ENCODE measurements at places on chromosomes 5 and 9.

DNA sequence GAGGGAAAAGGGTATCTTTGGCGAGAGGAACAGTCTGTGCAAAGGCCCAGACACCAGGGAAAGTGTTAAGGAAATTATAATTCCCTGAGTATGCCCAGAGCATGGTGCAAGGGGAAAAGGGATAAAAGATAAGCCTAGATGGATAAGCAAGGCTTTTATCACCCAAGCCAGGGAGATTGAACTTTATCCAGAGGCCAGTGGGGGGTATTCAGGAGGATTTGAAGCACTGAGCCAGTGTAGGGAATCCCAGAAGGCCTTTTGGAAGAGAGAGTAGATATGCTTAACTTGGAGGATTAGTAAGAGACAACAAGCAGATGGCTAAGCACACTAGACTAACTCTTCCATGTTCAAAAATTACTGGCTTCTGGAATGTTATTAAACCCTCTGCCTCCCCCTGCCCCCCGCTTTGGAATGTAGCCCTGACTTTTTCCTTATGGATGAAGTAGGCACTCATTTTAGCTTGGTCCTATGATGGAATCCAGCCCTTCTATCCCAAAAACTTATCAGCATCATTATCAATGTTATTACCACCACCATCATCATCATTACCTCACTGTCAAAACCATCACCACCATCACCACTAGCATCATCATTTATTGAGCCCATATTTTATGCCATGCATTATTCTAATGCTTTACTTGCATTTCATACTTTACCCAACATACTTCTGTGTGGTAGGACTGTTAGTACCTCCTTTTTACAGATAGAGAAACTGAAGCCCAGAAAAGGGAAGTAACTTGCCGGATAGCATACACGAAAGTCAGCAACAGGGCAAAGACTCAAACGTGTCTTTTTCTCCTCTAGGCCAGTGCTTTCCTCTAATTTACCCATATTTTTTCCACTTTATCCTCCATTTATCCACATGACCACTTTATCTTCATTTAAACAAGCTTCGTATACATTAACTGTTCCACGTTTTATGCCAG lies 237.0 kb downstream of the PAPPA start:
- DNase-seq = no peak

DNA sequence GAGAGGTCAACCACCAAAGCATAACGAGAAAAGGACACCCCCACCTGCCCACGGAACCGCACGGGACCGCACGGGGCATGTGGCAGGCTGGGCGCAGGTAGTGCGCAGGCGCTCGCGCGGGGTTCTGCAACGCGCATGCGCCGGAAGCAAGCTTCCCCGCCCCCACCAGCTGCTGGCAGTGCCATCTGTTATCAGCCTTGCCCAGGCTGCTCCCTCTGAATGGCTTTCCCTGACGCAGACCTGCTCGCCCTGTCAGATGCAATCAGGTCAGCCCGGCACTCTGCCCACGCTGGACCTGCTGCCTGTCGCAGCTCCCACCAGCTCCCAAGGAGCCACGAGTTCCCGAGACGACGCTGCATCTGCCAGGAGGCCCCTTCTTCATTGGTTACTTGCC lies 22.8 kb downstream of the PTCH1 start:
- no peak for DNase-seq

DNA sequence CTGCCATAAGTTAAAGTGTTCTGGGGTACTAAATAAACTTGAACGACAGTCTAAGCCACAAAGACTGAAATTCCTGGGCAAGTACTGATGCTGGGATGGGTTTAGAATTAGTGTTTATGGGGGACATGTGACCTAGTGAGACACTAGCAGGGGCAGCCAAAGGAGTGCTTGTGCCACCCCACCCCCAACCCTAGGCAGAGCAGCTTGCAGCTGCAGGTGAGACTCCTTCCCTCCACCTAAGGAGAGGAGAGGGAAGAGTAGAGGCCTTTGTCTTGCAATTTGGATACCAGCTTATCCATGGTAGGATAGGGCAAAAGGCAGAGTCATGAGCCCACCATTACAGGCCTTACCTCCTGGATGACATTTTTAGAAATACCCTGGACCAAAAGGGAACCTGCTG lies 28.7 kb upstream of the PDE4D start:
- DNase-seq = no peak

GRCh38 chr9:91033797-91034196 lies 232.2 kb downstream of the SYK start:
- no peak for DNase-seq

DNA sequence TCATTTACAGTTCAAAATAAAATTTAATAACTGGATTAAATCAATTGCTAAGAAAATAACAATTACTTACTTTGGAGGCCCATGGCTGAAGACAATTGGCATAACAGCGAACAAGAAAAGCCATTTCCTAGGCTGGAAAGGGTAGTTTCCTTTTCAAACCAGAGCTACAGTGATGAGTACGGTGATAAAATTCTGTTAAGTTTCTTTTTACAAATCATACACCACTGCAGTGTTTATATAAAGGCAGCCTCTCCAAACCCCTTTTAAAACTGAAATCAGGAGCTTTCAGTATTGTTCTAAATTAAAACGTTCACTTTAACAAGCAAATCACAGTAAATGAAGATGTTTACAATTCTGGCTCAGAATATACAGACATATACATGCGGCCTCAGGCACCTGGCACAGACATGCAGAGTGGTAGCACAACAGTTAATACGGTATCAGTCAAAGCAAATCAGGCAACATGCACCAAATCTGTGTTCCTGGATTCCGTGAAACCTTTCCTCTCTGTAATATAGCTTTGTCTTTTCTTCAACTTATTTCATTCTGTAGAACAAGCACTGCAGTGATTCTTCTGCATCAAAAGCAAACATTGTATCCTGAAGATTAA lies 102.9 kb downstream of the RAPGEF6 start:
- no peak for DNase-seq

DNA sequence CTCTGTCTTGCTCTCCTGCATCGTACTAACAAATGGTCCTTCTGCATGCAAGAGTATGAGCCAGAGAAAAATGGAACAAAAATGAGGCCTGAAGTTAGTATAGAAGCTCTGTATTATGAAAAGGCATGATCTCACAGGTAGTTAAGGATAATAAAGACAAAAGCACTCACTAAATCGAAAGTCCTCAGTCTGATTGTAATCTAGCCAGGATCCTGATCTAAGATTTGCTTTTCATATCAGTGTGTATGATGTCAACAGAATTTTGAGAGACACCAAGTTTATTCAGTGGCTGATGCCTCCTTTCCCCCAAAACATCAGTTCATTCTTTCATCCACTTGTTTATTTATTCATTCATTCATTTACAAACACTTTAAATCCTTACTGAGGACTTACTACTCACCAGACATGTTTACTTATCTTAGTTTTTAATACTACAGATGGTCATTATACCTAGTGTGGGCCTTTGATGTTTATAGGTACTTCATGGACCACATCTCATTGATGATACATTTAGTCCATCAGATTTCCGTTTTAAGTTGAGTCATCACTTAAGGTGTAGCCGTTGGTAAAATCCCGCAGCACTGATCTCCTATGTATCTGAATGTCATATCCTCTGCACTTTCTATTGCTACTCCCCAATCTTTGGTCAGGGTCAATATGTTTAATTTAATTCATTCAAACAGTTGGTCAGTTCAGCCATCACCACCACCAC lies 105.2 kb upstream of the DHFR start:
- no peak for DNase-seq

GRCh38 chr5:169494941-169495548 lies 88.5 kb upstream of the SPDL1 start:
- DNase-seq = no peak

DNA sequence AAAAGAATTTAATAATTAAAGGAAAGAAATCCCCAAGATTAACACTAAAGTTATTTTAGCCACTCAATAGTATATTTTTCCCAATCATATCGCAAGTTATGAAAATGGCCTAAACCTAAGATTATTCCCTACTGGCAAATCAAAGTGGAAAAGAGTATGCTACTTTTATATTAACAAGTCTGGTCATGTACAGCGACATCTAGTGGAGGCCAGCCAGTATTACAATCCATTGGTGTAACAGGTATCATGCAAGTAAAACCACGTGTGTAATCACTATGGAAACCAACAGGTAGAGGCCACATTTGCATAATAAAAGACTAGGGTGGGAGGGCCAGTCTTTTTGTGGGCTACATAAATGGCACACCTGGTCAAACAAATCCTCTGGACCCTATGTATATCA lies 976.4 kb upstream of the CDH9 start:
- DNase-seq = no peak

GRCh38 chr9:6239694-6240093 lies 24.1 kb downstream of the IL33 start:
- no peak for DNase-seq

GRCh38 chr5:5658889-5659465 lies 236.5 kb downstream of the ICE1 start:
- no peak for DNase-seq

DNA sequence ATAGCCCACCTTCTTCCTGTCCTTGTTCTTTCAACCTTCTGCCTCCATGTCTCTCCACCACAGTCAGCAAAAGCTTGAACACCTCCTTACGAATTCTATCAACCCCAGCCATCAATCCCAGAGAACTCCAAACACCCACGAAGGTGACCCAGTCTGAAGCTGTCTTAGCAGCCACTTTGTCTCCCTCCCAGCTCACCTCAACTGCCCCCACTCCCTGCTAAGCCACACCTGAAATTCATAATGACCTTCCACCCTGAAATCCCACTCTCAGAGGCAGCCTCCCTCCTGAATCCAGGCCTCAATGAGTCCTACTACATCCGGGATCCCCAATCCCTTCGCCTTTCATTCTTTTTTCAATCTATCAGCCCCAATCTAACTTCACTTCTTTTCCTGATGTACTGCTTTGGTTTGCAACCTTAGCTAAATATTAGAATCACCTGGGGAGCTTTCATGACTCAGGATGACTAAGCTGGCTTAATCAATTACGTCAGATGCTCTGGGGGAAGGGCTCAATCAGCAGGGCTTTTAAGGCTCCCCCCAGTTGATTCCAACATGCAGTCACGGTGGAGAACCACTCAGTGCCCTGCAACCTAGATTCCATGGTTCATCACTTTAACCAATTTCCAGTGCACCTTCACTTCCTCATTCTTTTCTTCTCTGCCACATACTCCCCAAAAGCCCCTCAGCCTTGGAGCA lies 32.2 kb downstream of the BHMT start:
- DNase-seq = no peak

GRCh38 chr5:117945258-117945657 lies 1043.1 kb downstream of the DTWD2 start:
- DNase-seq = no peak

- no peak for DNase-seq
Observed at GRCh38 chr5:159257629-159258283, 5.3 kb upstream of the UBLCP1 start.

- DNase-seq = no peak
Observed at GRCh38 chr9:126058011-126058531, 268.6 kb upstream of the MVB12B start.

DNA sequence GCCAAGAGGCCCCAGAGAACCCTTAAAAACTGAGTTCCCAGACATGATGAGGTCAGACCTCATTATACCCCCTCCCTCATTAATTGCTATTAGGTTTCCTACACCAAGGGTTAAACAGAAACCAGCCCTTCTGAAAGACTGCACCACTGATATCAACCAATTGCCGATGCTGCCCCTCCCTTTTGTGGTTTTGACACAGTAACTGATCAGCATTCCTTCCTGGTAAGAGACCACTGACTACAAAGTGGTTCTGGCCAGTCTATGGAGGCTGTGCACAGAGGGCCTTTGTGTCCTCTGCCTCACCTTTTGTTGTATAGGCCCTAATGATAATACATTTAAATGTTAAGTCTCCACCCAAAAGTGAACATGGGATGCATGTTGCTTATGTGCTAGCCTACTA lies 201.5 kb downstream of the FRMD3 start:
- no peak for DNase-seq

GRCh38 chr5:116652196-116652729 lies 77.6 kb upstream of the SEMA6A start:
- DNase-seq = no peak

- DNase-seq = no peak
Observed at GRCh38 chr5:132688536-132689339, 14.9 kb downstream of the IL4 start.

DNA sequence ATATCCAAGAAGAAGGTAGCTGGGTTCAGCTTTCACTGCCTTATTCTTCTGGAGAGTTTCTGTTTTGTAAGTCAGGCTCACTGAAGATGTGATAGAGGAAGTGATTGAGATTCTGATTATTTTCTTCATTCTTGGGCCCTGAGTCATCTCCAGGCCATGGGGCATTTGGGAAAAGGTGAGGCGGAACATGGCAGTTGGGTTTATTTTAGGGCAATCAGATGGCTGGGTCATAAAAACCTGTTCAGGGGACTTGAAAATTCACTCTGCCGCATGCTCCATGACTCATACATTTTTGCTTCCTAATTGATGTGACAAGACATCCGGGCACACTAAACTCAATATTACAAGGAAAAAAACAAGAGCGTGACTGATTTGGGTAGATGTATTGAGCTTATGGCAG lies 265.7 kb upstream of the KLF4 start:
- no peak for DNase-seq

GRCh38 chr9:104879555-104880309 lies 48.2 kb downstream of the ABCA1 start:
- no peak for DNase-seq

DNA sequence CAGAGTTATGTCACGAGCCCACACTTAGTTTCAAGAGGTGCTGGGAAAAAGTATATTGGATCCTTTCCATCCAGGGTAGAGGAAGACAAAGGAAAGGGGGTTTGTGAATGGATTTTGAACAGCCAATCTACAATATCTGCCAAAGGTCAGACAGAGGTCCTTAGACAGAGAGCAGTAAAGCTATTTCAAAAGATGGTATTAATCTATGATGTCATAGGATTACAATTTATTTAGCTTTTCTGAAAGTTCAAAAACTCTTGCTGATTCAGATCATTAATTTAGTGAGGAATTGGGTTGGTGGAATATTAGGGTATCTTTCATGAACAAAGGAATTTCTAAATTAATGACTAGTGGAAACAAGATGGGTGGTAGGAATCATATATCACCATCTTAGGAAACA lies 126.9 kb downstream of the NTRK2 start:
- no peak for DNase-seq

- no peak for DNase-seq
Observed at GRCh38 chr5:27462936-27463335, 424.6 kb upstream of the CDH9 start.

DNA sequence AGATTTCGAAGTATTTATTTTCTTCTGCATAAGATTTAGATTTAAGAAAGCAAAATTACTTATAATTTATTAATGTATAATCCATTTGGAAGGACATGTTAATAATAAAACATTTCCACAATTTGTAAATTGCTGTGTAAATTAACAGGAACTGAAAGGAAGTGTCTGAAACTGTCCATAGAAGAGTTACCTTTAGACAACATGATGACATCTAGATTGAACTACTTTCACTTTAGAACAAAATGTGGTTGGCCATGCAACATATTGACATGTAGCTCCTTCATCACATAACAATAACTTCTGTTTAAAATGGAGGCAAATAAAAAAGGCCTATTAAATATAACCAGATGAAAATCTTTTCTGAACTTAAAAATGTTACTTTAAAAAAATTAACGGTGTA lies 1849.5 kb upstream of the ACO1 start:
- DNase-seq = no peak

Data from cortex of kidney (tissue), 1 donor.